ENCODE measurements at places on chromosomes 16 and 17. TPM values are rescaled to one million over a fixed set of nuclear protein-coding genes. Genes with fewer than 3 reads are reported as not detected.

FA2H gene
- not detected for total RNA-seq

ELMO3 gene
- 3.0 TPM for total RNA-seq

HIGD1B gene
- total RNA-seq: not detected

SCGB1C2 gene
- total RNA-seq: not detected

KRT28 gene
- total RNA-seq: not detected

All from activated T-cell treated with anti-CD3 and anti-CD28 coated beads, Interleukin-2, amount 50 U/mL, for 72 hours (primary cell).